Cardiac muscle cell (in vitro differentiated cells and primary cell): ENCODE measurements at places on chromosomes 5 and 9. TPM values are rescaled to one million over a fixed set of nuclear protein-coding genes. Genes with fewer than 3 reads are reported as not detected.
A peak's percentile ranks its signal among the peaks of the same experiment; 100 is the strongest.

DNA sequence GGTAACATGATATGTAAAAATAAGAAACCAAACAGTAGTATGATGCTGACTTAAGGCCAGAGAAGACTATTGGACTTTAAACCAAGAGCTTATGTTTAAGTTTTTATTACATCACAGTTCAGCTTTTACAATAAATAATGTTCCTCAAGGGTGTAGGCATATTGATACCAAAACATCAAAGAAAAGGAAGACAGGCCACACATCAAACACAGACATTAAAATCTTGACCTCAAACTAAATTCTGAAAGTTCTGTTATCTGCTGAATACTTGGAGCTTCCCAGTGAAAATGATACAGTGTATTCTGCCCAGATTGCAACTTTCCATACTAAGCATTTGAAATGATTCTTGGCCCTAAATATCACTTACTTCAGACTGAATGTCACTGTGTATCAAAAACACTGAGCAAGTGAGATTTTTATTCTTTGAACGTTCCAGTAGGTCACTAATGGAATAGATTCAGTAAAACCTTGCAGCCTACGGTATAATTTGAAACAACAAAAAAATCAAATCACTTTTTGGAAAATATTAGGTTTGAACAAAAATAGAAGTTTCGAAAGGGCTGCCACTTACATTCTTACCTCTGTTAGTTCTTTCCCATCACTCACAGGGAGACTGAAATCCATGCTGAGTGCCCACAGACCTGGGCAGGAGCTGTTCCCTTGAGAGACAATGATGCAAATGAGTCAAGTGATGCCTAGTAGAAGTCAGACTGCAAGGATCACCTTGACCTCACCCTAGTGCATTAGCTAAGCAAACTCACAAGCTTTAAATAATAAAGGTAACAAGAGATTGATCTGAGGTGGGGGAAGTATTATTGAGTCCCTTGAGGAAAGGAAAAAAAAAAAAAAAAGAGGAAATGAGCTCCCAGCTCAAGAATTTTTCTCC lies 2.5 kb downstream of the LPAR1 start:
- DNase-seq = no peak
- peaks cover 2% of the 10 kb centered on the region for H3K4me1 ChIP-seq
- H3K4me3 ChIP-seq = no peak overlapping the region

DNA sequence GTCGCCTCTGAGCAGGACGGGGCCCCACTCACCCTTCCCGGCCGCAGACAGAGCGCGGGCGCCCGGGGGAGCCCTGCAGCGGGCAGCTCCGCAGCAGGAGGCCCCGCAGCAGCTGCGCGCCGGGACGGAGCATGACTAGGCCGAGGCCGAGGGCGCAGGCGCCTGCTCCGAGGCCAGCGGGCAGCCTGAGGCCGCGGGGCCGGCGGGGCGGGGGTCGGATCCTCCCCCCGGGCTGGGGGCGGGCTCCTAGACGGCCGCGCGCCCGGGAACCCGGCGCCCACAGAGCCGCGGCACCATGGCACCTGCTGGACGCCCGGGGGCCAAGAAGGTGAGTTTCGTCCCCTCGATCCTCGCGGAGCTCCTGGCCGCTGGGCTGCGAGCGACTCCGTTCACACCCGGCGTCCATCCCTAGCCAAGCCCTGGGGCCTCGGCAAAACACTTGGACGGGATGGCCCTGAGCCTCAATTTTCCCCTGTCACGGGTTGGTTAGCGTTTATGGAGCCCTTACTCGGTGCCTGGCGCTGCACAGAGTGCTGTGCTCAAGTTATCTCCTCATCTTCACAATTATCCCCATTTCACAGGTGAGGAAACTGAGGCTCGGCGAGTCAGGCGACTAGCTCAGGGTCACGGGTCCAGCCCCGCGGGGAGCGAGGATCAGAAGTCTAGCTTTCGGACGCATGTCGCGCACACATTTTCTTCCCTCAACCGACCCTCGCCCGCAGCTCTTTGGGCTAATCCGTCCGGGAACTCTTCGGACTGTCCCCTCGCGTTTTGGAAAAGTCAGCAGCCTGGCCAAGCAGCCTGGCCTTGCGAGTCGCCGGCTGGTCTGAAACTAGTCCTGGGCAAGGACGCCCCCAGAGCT lies at the start of the genes BHMT2 and DMGDH:
BHMT2 (plus strand) TSS at position 280 of the 862 bp plus-strand sequence; CDS start at position 296, 16 bp downstream.
DMGDH (minus strand) TSS at position 187 of the 862 bp plus-strand sequence; CDS start at position 133, 54 bp downstream.
- no peaks in the 10 kb centered on the region for H3K36me3 ChIP-seq
- no peaks in the 10 kb centered on the region for H3K27me3 ChIP-seq
- no peak for DNase-seq
- H3K27ac ChIP-seq = no peak within 1 kb of the TSS

GRCh38 chr9:72038408-72038807 lies 22.0 kb downstream of the C9orf57 start:
- peak; percentile 3 for DNase-seq
- peaks cover 5% of the 10 kb centered on the region for H3K4me1 ChIP-seq

- peaks cover 11% of the 10 kb centered on the region for H3K4me1 ChIP-seq
- no peaks in the 10 kb centered on the region for H3K36me3 ChIP-seq
- no peak overlapping the region for H3K27ac ChIP-seq
- no peaks in the 10 kb centered on the region for H3K27me3 ChIP-seq
Observed at GRCh38 chr5:74393943-74394342, 246.6 kb downstream of the ENC1 start.

- H3K27ac ChIP-seq = peak overlapping the region; percentile 68
- DNase-seq = peak; percentile 51
- no peaks in the 10 kb centered on the region for H3K36me3 ChIP-seq
- peaks cover 34% of the 10 kb centered on the region for H3K4me1 ChIP-seq
Observed at GRCh38 chr5:150137168-150137957, 18.3 kb downstream of the PDGFRB start.

DNA sequence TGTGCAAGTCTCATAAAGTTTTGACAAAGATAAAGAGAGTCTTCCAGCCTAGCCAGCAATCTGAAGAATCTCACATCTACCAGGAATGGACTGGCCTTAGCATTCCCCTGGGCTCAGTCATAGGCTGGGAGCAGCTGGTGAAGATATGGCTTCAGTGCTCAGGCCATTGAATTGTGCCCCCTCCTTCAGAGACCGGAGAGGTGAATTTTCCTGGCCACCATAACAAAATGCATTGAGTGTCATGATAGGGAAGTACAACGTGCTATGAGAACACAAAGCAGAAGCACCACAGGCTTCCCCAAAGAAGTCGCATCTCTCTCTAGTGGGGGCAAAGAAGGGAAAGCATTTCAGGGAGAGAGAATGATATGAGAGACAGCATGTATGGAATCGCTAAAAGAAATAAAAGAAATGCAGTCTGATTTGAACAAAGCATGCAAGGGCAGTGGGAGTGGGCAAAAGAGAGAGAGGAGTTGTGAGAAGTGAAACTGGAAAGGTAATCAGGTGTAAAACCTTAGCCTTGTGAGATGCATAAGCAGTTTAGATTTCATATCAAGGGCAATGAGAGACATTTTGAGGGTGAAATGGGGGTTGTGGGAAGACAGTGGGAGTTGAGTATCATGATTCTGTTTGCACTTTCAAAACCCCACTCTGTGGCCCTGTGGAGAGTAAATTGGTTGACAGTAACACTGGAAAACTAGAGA lies 57.1 kb upstream of the NMUR2 start:
- H3K36me3 ChIP-seq = no peaks in the 10 kb centered on the region
- H3K27ac ChIP-seq = no peak overlapping the region
- H3K4me3 ChIP-seq = no peak overlapping the region
- peaks cover 8% of the 10 kb centered on the region for H3K4me1 ChIP-seq

DNA sequence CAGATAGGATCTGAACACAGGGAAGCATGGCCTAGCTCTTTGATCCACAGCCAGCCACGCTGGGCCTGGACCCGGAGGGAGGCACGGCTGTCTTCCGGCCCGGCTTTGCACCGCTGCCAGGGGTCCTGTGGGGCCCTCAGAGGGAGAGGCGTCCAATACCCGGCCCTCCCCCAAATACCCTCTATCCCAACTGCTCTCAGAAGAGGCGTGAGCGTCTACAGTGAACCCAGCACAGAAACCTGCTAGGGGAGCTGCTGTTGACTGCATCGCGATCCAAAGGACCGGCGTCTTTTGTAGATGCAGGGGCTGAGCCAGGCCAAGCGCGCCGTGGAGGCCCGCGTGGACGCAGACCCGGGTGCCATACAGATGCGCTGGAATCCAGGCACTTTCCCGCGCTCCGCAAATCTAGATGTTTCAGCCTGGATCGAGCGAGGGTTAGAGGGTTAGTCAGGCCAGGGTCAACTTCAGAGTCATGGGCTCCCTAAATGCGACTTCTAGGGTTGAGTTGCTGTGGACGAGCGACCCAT lies 1.1 kb upstream of the TCF7 start:
- no peak for DNase-seq
- H3K27me3 ChIP-seq = peaks cover 19% of the 10 kb centered on the region
- H3K27ac ChIP-seq = no peak overlapping the region
- no peak overlapping the region for H3K4me3 ChIP-seq

DNA sequence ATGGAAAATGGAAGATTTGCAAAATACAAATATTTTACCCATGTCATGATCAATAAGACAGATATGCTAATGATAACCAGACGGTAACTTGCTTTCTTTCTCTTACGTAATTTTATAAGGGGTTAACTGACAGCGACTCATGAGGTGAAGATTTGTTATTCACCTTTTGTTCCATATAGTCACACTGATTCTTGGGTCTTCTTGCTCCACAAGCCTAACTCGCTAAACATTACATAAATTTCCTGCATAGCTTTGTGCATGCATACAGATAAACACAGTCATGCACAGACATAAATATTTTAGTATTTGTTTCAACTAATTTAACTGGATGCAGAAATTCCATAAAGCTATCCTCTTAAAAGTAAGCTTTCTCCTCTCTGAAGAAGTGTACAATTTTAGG lies 225.9 kb downstream of the VPS13A start:
- H3K4me1 ChIP-seq = no peaks in the 10 kb centered on the region
- no peaks in the 10 kb centered on the region for H3K27me3 ChIP-seq
- DNase-seq = no peak

GRCh38 chr9:92121265-92121664 lies 6.1 kb upstream of the SPTLC1 start:
- H3K4me3 ChIP-seq = no peak overlapping the region
- DNase-seq = no peak
- no peak overlapping the region for H3K27ac ChIP-seq
- H3K4me1 ChIP-seq = no peaks in the 10 kb centered on the region
- no peaks in the 10 kb centered on the region for H3K27me3 ChIP-seq

- H3K4me3 ChIP-seq = no peak overlapping the region
- peaks cover 6% of the 10 kb centered on the region for H3K36me3 ChIP-seq
- H3K27ac ChIP-seq = peak overlapping the region; percentile 73
Observed at GRCh38 chr9:77915744-77916143, 115.9 kb downstream of the GNAQ start.

DNA sequence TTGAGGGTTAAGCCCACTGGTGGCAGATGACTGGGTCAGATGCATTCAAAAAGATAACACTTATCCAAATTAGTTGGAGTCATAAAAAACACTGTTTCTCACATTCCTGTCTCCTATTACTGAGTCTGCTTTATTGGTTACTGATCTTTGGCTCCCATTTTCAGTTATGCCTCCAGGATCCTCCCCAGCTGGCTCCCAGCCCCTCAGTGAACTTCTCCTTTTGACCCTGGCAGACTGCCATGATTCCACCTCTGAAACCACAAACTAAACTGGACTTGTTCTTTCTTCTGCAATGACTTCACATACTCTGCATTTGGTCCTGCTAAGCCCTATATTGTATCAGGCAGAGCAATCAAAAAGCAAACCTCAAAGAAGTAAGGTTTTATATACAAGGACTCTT lies 860.8 kb upstream of the DMAC1 start:
- H3K4me3 ChIP-seq = no peak overlapping the region
- peak overlapping the region; percentile 65 for H3K27ac ChIP-seq
- no peaks in the 10 kb centered on the region for H3K27me3 ChIP-seq
- H3K36me3 ChIP-seq = no peaks in the 10 kb centered on the region
- peaks cover 17% of the 10 kb centered on the region for H3K4me1 ChIP-seq
- peak; percentile 57 for DNase-seq

DNA sequence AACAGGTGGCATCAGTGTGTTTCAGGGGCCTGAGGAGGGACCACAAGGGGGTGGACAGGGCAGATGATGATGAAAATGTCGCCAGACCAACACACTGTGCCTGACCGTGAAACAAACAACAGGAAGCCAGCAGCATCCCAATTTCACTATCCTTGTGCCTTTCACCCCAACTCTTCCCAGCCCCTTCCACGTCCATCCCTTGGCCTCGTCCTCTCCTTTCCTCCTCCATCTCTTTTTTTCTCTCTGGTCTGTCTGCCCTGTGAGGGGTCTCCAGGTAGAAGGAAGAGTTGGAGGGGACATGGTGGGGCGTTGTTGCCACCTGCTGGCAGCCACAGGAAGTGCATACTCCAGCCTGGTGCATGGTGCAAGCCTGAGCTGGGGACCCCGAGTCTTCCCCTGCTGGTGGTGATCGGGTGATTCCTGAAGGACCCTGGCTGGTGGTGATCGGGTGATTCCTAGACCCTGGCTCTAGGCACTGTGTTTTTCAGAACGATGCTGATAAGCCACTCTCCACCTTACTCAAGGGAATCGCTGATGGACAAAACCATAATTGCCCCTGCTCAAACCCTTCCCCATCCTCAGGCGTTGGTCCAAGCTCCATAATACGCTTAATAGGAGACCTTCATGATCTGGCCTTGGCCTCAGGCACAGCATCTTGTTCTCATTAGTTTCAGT lies 21.7 kb upstream of the NSD1 start:
- no peaks in the 10 kb centered on the region for H3K36me3 ChIP-seq
- H3K27me3 ChIP-seq = peaks cover 4% of the 10 kb centered on the region
- peak; percentile 57 for DNase-seq
- no peaks in the 10 kb centered on the region for H3K4me1 ChIP-seq

DNA sequence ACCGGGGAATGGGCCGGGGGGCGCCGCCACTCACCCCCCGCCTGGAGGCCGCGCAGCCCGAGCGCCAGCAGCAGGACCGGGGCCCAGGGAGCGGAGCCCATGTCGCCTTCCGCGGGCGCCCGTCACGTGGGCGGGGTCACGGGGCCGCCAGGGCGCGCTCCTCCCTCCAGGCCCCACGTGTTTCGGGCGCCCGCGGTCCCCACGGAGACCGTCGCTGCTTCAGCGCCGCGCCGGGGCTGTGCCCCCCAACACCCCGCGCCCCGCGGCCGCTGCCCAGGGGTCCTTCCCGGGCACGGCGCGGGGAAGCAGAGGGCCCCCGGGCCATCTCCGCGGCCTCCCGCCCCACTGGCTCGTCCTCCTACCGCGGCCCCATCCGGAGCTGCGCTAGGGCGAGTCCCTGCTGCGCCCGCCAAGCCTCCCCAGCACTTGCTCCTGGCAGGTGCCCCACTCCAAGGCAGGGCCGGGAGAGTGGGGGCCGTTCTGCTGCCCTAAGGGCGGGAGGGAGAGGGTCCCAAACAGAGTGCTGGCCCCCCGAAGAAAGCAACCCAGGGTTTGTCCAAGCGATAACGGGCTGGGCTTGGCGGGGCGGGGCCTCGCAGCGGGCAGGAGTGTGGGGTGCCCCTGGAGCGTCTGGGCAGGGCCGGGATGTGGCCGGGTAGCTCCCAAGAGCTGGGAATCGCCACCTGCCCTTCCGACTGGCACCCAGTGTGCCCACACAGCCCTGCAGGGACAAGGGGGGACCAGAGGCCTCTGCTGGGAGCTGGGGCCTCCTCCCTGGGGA lies at the start of gene DPP7:
DPP7 (minus strand) TSS at position 121 of the 781 bp plus-strand sequence; CDS start at position 101, 20 bp downstream.
- peak within 1 kb of the TSS; percentile 97 for H3K27ac ChIP-seq
- DNase-seq = peak; percentile 49
- H3K27me3 ChIP-seq = peaks cover 6% of the 10 kb centered on the region
- peak within 1 kb of the TSS; percentile 34 for H3K4me3 ChIP-seq

Gene DNM1
- 17.6 and 42.3 TPM in 2 replicates for total RNA-seq

Gene EDIL3
- 5.1 and 7.7 TPM in 2 replicates for total RNA-seq

Gene PLCXD3
- total RNA-seq = 19.3 and 58.6 TPM in 2 replicates

Gene OMD
- not detected in 2 replicates for total RNA-seq

Gene MROH2B
- total RNA-seq = not detected in 2 replicates
